ENCODE measurements at places on chromosomes 2 and 18.

- DNase-seq, result peak; percentile 78
These were observed 32.3 kb downstream of the STEAP3 start for GRCh38 chr2:119255760-119256581.

GRCh38 chr18:5451150-5451549 is 92.6 kb downstream of the EPB41L3 start:
- DNase-seq, result no peak

GRCh38 chr2:45289997-45290709 is 280.9 kb upstream of the SIX2 start:
- no peak for DNase-seq

DNA sequence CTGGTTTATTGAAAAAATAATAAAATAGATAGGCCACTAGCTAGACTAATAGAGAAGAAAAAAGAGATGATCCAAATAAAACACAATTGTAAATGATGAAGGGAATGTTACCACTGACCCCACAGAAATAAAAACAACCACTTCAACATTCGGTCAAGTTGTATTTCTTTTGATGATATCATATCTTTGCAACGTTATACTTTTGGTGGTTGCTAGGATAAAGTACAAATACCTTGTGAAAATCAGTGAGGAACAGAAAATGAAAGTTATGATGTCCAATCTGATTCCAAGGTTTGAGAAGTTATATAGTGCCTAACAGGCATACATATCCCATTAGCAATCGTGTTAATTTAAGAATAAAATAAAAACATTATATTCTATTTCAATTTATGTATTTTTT is 6.6 kb upstream of the ASNSD1 start:
- no peak for DNase-seq

DNA sequence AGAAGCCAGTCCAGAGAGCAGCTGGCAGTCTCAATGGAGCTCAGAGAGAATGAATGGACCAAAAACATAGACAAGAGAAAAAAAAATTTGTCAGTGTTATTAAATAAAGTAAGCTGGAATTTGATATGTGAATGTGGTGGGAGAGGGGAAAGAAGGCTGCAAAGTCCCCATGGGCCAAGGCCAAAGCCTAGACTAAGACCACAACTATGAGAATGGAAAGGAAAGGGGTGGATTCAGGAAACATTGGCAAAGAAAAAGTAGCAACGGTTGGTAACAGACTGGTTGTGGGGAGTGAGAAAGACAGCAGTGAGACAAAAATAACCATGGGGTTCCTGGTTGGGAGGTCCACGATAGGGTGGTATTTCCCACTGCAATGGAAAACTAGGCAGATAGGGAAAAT is 47.0 kb downstream of the ZEB2 start:
- DNase-seq, result no peak

DNA sequence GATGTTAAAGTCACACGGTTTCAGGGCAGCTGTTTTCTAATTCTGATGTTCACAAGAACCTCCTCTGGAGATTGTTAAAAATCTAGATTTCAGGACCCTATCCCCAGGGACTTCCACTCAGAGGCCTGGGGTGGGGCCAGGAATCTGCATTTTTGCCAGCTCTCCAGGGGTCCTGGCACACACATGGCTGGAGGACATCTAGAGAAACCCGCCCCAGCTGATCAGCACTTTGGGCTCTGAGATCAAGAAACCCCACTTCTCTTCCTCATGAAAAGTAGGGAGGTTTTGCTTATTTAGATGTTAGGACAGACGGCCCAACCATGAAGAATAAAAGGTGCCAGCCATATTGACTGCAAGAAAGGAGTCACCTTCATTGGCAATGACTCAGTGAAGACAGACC is 148.8 kb downstream of the TNS1 start:
- DNase-seq, result no peak

GRCh38 chr2:233778030-233778429 is at the start of gene MROH2A:
Gene MROH2A (plus strand): TSS chr2:233778330. CDS start chr2:233779359, 1,029 bp downstream.
- DNase-seq, result no peak

- DNase-seq, result no peak
These were observed 64.0 kb downstream of the ZNF407 start for GRCh38 chr18:74661691-74662090.

GRCh38 chr18:79792988-79793355 is 4.8 kb upstream of the KCNG2 start:
- DNase-seq, result no peak

DNA sequence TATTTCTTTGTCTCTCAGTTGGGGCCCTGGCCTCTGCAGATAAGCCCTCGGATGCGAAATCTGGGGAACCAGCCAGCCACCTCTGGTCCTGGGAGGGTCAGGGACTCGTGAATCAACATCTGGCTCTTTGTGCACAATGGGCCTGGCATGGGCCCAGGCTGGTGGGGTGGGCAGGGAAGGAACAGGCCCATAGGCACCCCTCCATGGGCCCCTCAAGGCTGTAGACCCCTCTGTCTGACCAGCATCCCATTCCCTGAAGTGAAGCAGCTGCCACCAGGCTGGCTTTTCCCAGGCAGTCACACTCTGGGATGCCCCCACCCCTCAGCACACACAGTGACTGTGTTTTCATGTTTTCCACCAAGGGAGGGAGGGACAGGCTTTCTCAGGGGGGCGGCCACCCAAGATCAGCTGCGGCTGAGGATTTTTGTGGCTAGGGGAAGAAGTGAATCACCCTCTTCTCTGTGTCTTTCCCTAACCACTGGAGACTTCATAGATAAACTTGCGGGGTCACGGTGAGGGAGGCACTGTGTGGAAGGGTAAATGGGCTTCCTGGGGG is 166.0 kb downstream of the AGAP1 start:
- peak; percentile 55 for DNase-seq

DNA sequence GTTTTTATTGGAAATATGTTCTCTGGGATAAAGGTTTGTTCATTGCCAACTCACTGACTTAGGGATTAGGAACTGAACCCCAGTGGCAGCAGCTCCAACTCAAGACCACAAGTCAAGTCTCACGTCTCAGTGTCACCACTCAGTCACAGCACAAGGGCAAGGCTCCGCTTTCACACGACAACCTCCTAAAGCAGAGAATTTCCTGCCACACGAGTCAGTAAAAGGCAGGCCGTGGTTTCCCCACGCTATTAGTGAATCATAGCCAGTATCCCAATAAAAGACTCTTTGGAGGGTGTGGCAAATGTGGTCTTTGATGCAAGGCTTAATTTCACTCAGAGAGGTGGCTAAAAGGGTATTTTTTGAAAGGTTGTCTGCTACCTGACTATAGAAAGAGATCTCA is 57.6 kb downstream of the PIEZO2 start:
- no peak for DNase-seq

GRCh38 chr2:37911296-37911873 is 13.7 kb upstream of the RMDN2 start:
- DNase-seq, result no peak

GRCh38 chr2:157217409-157217808 is 40.1 kb upstream of the GALNT5 start:
- DNase-seq, result no peak

DNA sequence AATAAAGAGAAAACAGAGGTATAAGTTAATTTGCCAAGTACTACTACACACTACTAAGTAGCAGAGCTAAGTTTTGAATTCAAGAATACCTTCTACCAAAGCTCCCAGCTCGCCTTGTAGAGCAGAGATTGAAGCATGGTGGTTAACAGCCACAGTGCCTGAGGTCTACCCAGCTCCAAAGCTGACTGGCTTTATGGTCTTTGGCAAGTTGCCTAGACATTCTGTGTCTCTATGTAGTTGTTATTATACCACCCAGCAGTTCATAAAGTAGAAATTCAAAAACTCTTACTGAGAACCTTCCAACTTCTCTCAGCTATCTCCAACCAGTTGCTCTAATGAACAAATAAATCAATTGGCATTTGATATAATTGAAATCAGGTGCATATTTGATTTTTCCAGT is 87.8 kb downstream of the PDE11A start:
- DNase-seq, result no peak

GRCh38 chr2:136129601-136130000 is 11.7 kb upstream of the CXCR4 start:
- no peak for DNase-seq

DNA sequence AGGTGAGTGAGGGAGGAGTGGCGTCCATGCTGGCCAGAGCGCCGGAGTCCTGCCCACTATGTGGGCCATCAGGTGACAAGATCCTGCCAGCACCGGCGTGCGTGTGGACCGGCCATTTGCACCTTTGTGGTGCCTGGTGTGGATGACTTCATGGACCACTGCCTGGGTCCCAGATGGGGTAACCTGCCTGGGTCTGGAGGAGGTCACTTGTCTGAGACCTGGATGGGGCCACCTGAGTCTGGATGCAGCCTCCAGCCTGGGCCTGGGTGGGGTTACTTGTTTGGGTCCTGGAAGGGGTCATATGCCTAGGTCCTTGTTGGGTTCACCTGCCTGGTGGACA is 299.6 kb downstream of the NDUFA10 start:
- no peak for DNase-seq

- no peak for DNase-seq
These were observed 96.1 kb upstream of the LMAN1 start for GRCh38 chr18:59454909-59455727.

DNA sequence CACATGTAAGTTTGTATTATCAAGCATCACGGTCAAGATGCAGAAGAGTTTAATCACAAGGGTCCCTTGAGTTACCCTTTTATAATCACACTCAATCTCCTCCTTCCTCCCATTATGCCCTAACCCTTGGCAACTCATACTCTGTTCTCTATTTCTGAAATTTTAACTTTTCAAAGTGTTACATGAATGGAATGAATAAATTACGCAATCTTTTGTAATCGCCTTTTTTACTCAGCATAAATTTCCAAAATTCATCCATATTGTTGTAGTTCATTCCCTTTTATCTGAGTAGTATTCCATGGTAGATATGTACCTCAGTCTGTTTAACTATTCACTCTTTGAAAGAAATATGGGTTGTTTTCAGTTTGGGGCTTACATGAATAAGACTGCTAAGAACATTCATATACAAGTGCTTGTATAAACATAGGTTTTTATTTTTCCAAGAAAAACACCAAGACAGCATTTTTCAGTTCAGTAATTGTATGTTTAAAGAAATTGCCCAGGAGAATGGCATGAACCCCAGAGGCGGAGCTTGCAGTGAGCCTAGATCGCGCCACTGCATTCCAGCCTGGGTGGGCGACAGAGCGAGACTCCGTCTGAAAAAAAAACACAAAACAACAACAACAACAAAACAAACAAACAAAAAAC is 430.9 kb upstream of the KCNH7 start:
- no peak for DNase-seq

- no peak for DNase-seq
These were observed 21.5 kb upstream of the CAB39 start for GRCh38 chr2:230691005-230691647.

- no peak for DNase-seq
These were observed 26.2 kb upstream of the GALNT3 start for GRCh38 chr2:165820296-165820695.

DNA sequence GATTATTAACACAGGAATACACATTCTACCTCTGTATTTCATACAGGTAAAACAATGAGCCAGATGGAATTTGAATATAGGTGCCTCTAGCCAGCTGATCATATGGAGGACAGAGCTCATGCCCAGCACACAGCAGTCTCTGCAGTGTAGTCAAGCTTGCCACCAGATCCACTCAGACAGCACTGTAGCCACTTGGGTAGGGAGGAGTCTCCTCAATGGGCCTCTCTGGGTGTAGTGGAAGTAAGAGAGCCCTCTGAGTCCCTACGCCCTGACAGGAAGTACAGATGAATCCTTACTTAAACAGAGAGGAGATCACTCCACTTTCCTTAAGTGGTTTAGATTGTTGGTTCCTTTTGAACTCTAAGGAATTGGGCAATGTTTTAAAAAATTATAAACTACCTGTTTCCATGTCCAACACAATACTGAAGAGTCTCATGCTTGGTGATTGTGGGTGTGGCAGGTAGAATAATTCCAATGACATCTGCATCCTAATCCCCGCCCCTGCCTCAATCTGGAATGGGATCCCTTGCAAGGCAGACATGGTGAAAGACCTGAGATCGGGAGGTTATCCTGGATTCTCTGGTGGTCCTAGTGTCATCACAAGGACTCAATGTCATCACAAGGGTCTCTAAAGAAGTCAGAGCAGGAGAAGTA is 23.0 kb upstream of the TMEM200C start:
- no peak for DNase-seq

GRCh38 chr2:119672161-119672862 is 6.7 kb upstream of the TMEM177 start:
- no peak for DNase-seq

DNA sequence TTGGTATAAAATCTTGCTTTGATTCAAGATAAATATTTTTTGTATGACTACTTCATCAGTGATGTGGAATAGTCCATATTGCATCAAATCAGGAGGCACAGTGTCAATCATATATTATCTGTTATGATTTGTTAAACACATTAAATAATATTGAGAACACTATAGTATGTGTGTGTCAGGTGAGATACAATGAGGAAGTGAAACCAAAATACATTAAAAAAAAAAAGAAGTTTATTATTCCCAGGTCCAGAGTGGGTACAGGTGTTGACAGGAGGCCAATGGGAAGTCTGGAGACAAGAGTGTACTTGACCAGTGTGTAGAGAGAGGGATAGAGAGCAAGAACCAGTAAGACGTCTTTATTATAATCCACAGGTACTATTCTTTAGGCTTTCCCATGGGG is 292.6 kb downstream of the FSIP2 start:
- no peak for DNase-seq
